Fibroblast of skin of left biceps (primary cell): ENCODE measurements at places on chromosomes 16 and 17.

GRCh38 chr17:75723171-75723930 is 2.1 kb downstream of the ITGB4 start:
- DNase-seq, result no peak

- DNase-seq, result no peak
These were observed 33.5 kb downstream of the GPATCH8 start for GRCh38 chr17:44469676-44470075.

- no peak for DNase-seq
These were observed 42.8 kb upstream of the ACSF3 start for GRCh38 chr16:89050868-89051311.

DNA sequence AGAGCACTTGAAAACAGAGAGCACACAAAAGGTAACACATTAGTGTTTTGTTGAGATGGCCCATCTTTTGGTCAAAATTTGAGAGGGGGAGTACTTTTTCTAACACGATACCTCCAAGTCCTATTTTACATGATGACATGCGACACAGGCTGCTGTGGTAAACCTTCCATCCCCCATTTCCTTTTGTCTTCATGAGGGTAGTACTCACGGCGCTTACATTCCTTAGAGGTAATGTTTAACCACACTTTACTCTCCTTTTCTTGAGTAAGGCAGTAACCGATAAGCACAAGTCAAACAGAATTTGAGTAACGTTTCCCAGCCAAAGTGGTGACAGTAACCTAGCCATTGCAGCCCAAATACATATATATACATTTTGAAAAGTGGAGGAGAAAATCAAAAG is 35.8 kb upstream of the PITPNM3 start:
- no peak for DNase-seq

- DNase-seq, result no peak
These were observed 2.1 kb downstream of the ZNF750 start for GRCh38 chr17:82837586-82838320.
